ENCODE measurements at places on chromosomes 1 and 21.

DNA sequence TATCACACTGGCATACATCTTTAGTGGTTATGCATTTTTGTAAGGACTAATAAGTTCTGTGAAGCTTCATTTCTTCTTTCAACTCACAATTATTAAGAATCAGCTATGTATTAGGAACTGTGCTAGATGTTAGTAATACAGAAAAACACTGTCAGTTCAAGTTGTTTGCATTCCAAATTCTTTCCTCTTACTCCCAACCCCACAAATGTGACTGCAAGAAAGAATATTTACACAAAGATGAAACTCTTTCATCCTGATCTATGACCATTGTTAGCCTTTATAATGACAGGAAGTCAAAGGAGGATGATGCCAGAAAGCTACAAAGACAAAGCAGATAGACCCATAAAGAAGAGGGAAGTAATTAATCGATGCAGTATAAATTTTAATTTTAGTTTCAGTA lies 21.0 kb upstream of the GADD45A start:
- no peak for DNase-seq

GRCh38 chr1:20031161-20031560 lies 38.8 kb upstream of the PLA2G5 start:
- DNase-seq = no peak

GRCh38 chr1:93827128-93827527 lies 51.9 kb downstream of the DNTTIP2 start:
- DNase-seq = no peak

- no peak for DNase-seq
Observed at GRCh38 chr1:187275985-187276575, 447.3 kb downstream of the PLA2G4A start.

All from CD4-positive, alpha-beta T cell treated with Interleukin-15 for 4 hours (primary cell).